Activated CD4-positive, alpha-beta T cell treated with anti-CD3 and anti-CD28 coated beads, Interleukin-2, Interleukin-4, amounts not matched to agents 100 ng/mL and 50 ng/mL, durations not matched to agents 16 hours and 8 hours (primary cell): ENCODE measurements at places on chromosomes 4 and X.

GRCh38 chrX:13661735-13662288 lies 8.9 kb downstream of the TCEANC start:
- DNase-seq: peak; percentile 21

GRCh38 chrX:71321731-71322130 lies 20.2 kb downstream of the ITGB1BP2 start:
- DNase-seq: no peak

- no peak for DNase-seq
Measured at GRCh38 chr4:133062851-133063250, 86.2 kb upstream of the PCDH10 start.

- no peak for DNase-seq
Measured at GRCh38 chr4:105659190-105659589, 49.3 kb downstream of the INTS12 start.

DNA sequence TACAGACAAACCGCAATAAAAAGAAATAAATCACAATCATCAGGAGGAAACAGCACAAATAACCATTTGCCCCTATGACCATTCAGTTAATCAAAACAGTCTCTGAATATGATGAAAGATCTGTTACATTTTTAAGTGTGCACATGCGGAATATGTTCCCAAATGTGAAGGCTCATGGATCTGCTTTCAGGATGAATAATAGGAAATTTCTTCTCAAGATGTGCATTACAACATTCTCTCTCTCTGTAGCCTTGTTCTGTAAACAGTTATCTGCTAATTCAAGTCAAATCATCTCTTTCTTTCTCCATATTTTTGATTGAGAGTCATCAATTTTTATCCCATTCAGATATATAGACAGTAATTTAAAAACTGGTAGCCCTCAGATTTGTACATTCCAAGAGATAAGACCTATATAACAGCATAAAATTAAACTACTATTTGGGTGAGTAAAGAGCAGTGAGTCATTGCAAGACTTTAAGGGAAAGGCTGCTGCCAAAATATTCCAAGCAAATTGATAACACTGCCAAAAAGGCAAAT lies 433.9 kb upstream of the ATOH1 start:
- no peak for DNase-seq

DNA sequence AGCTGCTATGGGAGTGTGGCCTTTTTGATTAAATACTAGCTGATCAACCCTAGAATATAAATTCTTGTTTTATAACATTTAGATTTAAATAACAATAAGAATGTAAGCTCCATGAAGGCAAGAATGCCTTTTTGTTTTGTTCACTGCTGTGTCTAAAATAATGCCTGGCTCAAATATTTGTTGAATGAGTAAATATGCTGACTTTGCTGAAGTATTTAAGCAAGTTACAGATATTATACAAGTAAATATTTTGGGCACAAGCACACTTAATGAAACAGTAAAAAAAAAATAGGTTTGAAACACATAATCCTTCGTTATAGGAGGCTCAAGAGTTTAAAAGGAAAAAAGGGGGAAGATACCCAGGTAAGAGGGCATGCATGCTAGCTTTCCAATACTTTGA lies 24.1 kb downstream of the FABP2 start:
- DNase-seq: no peak

DNA sequence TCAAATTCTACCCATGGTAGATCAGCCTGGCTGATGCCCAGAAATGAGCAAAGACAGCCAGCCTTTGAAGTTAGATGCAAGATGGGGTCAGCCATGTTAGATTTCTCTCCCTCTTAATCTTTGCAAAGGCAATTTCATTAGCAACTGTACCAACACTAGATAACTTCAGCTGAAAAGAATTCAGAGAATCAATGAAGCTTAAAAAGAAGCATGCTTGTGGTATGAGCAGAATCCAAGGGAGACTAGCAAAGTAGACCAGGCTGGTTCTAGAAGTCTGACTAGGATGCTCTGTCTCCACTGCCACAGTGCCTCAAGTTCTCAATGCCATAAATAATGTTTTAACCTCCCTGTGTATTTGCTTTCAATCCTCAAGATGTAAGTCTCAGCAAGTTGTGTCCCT lies 247.3 kb downstream of the SLC7A11 start:
- no peak for DNase-seq

DNA sequence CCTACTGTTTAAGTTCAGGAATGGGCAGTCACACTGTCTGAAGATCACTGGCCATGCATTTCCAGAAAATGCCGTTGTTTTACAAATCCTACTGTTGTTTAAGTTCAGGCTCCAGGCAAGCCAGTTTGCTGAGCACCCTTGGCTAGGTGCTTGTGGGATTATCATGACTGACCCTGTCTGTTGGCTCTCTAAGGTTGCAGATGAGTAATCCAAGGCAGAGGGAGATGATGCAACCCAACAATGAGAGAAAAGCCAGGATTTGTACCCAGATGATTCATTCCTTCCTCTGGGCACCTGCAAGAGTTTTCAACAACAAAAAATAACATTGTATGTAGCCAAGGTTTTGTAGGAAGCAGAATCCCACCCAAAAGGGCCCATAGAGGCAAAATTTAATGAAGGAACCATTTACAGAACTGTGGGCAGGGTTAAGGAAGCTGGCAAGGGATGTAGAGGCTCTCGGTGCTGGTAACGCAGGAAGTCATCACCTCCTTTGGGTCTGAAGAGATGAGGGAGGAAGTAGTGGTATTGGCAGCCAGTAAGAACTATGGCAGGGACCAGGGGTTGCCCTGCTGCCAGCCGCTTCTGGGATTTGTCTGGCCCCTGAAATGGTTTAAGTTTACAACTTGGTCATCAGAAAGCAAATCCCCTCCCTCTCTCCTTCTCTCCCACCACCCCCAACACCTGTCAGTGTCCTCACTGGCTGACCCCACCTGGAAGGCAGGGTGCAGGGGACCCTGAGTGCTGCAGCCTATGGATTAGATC lies 54.8 kb downstream of the MSX1 start:
- no peak for DNase-seq

- no peak for DNase-seq
Measured at GRCh38 chr4:13887010-13887409, 259.5 kb upstream of the BOD1L1 start.
